Activated T-cell treated with anti-CD3 and anti-CD28 coated beads, Interleukin-2, amount 50 U/mL, for 1 hour (primary cell): ENCODE measurements at places on chromosomes 6 and 20.

- no peak for DNase-seq
These were observed 21.6 kb downstream of the DUSP22 start for GRCh38 chr6:313917-314316.

DNA sequence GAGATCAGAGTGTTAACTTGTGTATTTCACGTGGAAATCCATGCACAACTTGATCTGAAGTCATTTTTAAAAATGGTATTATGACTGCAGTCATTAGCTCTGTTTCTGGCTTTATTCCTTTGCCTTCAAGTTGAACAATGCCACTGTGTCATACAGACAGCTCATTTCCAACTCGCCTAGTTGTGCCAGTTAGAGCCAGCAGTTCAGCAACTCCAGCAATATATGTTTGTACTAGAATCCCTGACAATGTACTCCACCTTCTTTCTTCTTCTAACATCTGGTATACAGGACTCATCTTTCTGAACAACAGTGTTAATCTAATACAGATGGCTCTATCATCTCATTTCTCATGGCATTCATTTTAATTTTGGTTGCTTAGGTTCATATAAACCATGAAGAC is 418.3 kb upstream of the POU3F2 start:
- no peak for DNase-seq

DNA sequence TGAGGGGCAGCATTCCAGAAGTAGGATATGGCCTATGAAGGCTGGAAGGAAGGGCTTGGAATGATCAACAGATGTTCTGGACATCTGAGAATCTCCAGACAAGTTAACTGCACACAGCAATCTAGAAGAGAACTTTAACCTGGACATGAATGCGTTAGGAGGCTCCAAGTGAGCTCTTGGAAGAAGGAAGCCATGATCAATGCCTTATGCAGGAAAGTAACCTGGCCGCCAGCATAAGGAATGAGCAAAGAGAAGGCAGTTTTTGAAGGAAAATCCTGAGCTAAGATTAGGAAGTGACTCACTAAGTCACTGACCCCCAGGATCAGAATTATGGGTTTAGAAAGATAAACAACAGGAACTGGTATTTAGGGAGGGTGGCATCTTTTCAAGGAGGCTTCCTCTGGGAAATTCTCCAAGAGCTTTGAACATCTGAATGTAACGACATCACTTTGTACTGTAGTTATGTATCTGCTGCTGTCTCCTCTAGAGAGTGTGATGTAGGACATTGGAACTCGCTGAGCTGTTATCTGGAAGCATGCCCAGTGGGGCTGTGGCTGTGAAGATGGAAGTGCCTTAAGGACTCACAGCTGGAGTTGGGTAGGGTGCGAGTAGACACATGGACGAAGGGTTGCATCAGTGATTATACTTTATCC is 236.8 kb downstream of the PACRG start:
- DNase-seq, result no peak

DNA sequence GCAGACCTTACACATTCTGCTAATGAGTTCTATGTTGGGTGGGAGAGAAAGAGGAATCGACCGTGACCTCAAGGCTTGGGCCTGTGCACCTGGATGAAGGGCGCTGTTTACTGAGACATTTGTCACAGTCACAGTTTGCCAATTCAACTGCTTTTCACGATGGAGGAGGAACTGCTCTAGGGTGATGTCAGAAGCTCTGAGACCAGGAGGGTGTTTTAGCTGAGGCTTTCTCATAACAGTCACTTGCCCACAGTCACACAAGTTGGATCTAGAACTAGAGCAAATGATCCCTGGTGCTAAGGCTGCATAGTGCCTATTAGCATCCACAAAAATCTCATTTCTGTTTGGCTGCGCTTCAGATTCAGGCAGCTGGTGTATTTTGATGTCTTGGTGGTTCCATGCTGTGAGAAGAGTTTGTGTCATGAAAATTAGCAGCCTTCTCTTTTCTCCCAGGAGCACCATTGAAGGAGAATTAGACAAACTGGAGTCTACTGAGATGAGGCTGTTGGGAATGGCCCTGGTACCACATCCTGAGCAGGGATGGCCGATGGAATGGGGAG is 83.3 kb upstream of the TGM3 start:
- DNase-seq, result no peak

DNA sequence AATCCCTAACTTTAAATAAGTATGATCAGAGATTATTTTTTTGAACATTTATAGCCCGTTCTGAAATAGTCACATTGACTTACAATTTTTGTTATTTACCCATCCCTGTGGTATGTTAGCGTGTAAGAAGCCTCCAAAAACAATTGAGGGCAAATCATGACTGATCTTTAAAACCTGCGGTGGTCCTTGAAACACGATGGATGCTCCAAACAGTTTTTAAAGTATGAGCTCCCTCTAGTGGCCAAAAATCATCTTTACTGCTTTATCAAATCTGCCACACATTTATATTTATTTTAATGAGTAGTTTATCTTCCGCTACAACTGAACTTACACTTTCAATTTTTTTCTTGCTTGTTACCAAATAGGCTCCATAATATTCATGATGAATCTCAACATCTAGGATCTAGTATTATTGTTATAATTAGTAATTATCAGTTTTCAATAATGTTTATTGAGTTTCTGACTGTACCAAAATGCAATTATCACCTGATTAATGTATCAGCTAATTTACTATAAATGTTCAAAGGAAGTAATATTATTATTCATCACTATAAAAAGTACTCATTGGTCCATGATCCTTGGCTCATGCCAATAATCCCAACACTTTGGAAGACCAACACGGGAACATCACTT is 52.2 kb downstream of the MARCKS start:
- DNase-seq, result no peak

DNA sequence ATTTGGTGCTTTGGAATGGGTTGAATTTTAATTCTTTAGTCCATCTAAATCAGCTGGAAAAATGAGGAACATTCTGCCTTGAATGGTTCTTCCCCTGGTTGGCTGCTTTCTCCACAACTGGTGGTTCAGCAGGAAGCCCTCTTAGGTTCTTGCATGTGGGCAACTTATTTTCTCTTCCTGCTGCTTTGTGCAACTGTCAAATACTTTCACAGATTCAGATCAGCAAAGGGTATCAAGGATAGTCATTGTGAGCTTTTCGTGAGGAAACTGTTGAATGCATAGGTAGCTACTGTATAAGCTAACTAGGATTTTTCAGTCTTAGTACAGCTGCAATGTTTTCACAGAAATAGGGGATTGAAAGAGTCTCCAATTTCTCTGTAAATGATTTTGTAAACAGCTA is 72.9 kb upstream of the MRAP2 start:
- no peak for DNase-seq

GRCh38 chr6:43457643-43458042 is 2.3 kb upstream of the DLK2 start:
- no peak for DNase-seq

- DNase-seq, result no peak
These were observed 36.8 kb downstream of the ZMYND8 start for GRCh38 chr20:47319517-47320252.

DNA sequence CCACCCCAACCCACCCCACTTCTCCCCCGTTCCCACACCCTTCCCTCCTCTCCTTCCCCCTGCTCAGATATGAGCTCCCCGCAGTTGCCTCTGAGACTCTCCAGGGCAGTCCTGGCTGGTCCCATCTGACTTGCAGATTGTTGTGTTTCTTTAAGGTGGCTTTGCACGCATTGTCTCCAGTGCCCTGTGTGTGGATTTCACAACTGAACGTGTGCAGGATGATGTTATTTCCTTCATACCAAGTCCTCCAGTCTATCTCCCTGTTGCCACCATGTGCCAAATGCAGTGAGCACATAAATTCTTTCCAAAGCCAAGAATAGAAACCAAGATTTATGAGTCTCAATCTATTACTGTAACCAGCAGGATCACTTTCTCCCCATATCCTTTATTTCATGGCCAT is 79.1 kb downstream of the TMEM242 start:
- no peak for DNase-seq

- DNase-seq, result no peak
These were observed 85.7 kb downstream of the RFPL4B start for GRCh38 chr6:112432853-112433252.

DNA sequence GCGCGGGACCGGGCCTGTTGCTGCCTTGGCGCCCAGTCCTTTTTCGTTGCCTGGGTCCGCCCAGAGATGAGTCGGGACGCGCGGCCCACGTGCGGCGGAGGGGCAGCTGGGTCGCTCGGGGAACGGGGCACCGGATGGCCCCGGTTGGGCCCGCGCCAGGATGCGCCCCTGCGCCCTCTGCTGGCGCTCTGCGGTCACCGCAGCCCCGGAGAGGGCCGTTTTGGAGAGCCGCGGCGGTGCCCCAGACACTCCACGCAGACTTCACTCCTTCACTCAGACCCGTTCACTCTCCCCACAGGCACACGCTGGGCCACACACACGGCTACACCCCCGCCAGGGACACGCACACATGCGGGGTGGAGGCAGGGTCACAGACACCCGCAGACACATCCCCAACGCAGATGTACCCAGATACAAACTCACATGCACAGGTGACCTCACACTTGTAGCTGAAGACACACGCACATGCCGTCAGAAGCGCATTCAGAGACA is 38.8 kb downstream of the SRC start:
- peak; percentile 89 for DNase-seq

GRCh38 chr6:132598473-132598872 is 8.9 kb upstream of the TAAR5 start:
- DNase-seq, result no peak

GRCh38 chr6:139129284-139129683 is 5.6 kb upstream of the HECA start:
- no peak for DNase-seq

- no peak for DNase-seq
These were observed 11.5 kb upstream of the CCDC170 start for GRCh38 chr6:151482290-151482689.

GRCh38 chr20:46222521-46223007 is 85.7 kb downstream of the CDH22 start:
- DNase-seq, result no peak

DNA sequence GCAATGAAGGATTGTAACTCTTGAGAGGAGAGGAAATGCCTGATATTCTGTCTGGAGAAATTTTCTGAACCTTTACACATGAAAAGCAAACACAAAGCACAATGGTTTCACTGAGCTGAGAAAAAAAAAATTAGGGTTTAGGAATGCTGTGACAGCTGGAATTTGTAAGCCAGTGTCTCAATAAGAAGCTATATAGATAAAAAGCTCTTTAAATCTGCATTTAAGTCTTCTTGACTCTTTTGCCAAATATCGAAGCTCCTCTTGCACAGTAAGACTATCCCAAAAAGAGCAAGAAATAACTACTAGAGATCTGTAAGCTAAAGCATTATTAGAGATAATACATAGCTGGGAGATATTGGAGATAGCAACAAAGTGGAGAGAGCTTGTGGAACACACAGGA is 1334.0 kb upstream of the CITED2 start:
- DNase-seq, result no peak

DNA sequence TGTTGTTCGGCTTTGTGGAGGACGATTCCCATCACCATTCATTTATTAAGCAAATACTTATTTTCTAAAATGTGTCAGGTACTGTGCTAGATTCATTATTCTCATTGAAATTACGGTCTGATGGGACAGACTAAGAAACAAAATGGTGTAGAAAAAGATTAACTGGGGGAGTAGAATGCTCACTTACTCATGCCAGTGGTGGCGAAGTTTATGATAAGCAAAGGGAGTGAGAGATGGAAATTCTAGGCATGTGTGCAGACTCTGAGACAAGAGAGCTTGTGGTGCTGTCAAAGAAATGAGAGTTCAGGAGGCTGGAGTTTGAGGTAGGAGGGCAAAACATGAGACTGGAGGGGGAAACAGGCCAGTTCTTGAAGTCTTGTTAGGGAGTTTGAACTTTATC is 896 bp downstream of the RPP21 start:
- DNase-seq, result no peak

DNA sequence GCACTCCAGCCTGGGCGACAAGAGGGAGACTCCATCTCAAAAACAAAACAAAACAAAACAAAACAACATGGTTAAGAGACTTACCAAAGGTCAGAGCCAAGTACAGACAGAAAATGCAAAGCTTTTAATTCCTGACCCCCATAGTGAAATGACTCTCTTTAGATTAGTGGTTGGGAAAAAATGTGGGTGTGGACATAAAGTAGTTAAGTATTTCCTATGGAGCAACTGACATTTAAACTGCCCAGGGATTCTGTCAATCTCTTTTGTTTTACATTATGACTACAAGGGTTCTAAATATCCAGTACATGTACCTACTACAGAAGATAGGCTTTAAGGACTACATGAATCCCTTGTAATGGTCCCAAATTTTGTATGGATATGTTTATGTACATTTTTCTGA is 75.1 kb downstream of the IRAK1BP1 start:
- DNase-seq, result no peak

DNA sequence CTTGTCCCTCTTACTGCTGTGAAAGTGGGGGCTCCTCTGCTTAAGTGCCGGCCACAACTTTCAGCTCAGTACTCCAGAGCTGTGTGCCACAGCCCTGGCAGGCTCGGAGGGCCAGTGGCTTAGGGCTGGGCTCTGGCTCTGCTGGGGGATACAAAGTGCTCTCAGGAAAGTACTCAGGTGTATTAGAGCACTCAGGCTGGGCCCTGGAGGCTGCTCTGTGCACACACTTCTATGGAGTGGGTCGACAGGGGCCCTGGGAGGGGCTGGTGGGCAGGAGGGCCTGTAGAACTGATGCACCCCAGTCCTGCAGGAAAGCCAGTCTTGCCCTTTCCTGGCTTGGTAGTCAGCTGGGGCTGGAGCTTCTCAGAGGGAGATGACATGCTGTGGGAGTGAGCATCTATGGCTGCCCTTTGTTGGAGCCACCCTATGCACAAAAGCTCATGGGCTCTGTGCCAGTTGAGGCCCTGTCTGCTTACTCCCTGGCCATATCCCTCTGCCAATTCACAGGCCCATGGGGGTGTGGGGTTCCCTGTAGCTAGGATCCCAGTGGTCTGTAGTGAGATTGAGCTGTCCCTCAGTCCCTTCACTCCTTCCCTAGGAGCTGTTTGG is 22.0 kb downstream of the CENPW start:
- DNase-seq, result no peak

DNA sequence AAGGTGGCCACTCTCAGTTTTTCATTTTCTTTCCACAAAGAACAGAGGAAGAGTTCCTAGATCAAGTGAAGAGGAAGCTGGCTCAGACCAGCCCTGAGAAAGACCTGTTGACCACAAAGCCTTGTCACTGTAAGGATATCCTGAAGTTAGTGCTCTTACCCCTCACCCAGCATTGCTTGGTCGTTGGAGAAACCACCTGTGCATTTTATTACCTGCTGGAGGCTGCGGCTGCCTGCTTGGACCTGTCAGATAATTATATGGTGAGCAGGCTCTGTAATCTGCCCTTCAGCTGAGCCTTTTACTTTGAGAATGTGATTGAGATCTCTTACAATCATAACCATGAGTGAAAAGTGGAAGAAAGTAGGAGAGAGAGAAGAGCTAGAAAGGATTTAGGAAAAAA is 21.9 kb downstream of the TREML1 start:
- DNase-seq, result no peak

GRCh38 chr6:84428300-84428907 is 201.0 kb upstream of the CEP162 start:
- DNase-seq, result no peak

- no peak for DNase-seq
These were observed 117.3 kb downstream of the B3GAT2 start for GRCh38 chr6:70839286-70840266.
